ENCODE measurements at places on chromosomes 6 and 20. TPM values are rescaled to one million over a fixed set of nuclear protein-coding genes. Genes with fewer than 3 reads are reported as not detected.

- DNase-seq: peak; percentile 85
These were observed 40.9 kb upstream of the CDH22 start for GRCh38 chr20:46349035-46349741.

GRCh38 chr6:144149894-144150709 is at the start of gene STX11:
TSS of gene STX11 (plus strand) at chr6:144150517. CDS start at chr6:144186628, 36,111 bp downstream.
- DNase-seq: peak; percentile 95

The LRRC73 gene
- 0.14 TPM for total RNA-seq

The SLA2 gene
- total RNA-seq: 59.6 TPM

The ZC3H12D gene
- total RNA-seq: 79.6 TPM

DNA sequence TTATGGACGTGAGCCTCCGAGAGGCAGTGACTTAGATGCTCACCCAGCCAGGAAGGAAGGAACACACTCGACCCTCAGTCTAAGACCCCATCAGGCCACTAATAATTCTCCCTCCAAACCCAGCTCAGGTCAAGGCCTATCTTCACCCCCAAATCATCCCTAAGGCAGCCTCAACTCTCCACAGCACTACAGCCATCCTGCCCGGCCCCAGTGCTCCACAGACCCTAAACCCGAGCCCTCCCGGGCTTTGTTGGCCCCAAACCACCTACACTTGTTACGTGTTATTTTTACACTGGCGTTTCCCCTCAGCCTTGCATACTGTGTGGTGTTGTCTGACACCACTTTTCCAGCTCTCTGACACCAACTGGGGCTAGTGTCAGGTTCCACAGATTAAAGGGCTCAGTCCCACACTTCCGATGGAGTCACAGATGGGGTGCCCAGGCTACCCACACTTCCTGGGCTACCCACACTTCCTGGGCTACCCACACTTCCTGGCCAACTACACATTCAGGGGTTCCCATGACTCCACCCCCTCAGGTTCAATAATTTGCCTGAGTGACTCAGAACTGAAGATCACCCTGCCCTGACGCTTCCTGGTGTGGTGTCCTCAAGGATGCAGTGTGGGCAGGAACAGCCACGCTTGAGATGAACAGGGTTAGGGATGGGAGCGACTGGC is 25.3 kb downstream of the RBCK1 start:
- DNase-seq: peak; percentile 87

DNA sequence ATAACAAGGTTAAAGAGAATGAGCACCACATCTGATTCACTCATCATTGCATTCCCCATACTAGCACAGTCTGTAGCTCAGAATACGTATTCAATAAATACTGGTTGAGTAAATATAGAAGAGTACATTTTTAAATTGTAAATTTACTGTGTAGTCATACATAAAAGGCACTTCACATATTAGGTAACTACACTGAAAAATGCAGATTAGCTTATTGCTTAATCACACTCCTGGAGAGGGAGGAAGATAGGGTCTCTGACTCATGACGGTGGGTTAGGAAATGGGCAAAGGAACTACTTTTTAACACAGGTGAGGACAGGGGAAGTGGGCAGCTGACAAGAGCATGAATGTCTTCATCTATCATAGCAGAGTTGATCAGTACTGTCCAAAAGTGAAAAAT is 133.2 kb downstream of the TBC1D32 start:
- no peak for DNase-seq

The PRSS16 gene
- not detected for total RNA-seq

DNA sequence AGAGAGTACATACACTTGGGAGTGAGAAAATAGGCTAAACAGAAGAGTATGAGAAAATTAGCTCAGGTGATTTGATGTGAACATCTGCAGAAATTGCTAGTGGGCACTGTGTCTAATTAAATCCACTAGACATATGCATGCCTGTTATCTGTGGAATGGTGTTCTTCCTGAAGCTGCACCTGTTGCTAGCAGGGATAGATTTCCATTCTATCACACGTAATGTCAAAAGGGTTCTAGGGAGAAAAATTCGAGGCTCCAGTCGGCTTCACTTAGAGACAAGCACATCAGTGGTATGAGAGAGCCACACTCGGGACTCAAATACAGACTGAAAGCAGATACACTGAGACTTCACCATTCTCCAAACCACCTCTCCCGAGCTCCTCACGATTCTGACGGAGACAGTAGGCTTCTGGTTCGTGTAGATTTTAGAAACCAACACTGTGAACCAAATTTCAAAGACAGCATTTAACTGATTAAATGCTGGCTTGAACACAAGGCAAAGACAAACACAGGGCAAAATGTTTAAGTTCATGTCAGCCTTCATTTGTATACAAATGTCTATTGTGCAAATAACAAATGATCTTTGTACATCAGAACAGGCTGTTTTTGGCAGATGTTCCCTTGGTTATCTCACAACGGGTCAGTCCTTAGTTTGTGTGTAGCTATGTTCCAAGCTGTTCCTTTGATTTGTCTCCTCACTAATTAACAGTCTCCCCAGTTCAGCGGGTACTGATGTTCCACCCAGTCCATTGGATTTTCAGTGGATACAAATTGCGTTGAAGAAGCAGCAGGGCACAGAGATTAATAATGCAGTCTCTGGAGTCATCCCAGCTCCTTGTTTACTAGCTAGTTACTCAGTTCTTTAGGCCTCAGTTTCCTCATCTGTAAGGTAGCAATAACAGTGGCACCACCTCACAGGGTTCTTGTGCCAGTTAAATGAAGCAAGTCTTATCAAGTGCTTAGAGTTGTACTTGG is 131.0 kb upstream of the IFNGR1 start:
- no peak for DNase-seq

DNA sequence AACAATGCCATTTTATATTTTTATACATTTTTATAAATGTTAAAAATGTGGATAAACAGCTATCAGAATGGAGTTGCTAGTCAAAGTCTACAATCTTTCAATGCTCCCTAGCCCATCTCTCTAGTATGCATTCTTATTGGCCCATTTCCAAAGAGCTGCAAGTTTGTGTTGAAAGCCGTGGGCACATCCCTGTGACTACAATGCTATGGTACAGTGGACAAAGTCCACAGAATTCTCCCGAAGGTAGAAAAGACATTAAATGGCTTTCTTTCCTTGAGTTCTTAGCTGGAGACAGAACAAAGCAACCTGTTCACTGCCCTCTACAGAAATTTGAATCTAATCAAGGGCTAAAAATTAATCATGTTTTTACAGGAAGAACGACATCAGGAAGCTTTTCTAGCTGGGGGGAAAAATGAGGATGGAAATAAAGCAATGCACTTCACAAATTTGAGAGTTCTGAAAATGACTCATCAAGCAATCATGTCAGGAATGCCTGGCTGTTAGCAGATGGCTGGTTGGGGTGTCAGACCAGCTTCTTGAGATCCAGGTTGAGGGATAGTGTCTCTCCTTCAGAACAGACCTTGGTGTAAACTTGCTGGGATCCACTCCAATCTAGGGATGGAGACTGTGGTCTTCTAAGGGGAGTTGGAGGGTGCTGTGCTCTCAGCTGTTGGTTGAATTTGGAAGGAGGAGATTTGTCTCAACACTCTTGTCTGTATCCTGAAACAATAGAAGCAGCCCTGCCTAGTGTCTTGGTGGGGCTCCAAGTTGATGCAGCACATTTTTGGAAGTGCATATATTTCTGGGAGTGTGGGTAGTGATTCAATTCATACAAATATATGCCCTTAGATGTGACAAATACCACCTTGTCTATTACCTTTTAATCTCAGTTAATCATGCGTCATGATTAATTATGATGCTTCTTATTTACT is 143.4 kb upstream of the PHACTR1 start:
- no peak for DNase-seq

DNA sequence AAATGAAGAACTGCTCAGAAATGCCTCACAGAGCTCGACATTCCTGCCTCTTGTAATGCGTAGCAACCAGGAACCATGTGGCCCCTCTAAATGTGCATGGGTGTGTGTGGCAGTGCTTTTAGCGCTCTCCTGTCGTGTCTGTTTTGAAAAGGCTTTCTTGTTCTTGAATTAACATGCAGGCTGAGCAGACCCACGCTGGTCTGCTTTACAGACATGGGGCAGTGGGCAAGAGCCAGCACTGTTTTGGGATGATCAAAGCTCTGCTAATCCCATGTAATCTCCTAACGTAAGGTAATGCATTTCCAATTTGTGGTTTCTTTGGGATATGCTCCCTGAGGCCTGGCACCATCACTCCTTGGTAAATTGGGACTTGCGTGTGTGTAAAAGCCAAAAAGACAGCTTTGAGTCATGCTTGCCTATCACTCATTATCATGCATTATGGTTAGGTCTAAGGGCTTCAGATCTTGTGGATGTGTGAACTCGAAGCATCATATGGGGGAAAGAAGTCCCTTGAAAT is 11.8 kb downstream of the RIPOR2 start:
- DNase-seq: no peak

The ADGRG6 gene
- not detected for total RNA-seq

The OR2B2 gene
- not detected for total RNA-seq

DNA sequence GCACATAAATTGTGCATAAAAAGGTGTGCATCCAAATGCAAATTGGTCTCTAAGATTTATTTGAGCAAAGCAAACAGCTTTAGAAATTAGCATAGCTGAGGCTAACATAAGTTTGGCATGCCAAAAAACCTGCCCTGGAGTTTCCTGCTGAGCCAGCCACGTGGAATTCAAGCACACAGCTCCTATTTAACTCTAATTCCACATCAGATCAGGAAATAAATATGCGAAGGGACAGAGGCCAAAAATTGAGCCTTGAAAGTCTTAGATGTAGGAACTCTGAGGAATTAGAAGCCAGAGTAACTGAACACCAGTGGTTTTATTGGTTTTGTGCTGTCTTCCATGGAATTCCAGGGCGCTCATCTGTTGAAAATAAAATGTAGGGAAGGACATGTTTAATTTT is 19.6 kb downstream of the SOBP start:
- DNase-seq: no peak

GRCh38 chr6:122400462-122401089 is 1.1 kb downstream of the HSF2 start:
- no peak for DNase-seq

DNA sequence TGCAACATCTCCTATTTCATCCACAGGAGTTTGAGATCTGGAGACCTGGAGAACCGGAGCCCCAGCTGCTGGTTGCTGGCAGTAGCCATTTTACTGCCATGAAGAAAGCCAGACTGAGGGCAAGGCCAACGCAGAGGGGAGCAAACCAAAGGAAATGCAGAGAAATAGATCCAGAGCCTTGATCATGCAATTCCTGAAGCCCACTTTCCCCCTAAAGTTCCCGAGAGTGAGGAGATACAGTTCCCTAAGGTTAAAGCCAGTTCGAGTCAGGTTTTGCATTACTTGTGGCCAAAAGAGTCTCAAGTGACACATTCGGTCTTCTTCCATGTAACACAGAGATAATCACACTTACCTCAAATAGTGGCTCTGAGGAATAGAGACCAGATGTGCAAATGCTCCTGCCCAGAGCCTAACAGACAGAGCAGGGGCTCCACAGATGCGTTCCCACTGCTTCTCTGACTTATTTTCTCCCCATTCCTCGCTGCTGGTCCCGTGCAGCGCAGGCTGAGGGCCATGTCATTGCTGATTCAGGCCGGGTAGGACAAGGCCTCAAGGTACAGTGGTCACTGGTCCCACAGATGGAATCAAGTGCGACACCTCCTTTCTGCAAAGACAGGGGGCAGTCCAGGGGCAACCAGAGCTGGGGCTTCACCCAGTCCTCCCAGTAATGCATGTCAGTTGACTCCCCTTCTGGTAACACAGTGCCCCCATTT is 35.1 kb upstream of the NFATC2 start:
- no peak for DNase-seq

DNA sequence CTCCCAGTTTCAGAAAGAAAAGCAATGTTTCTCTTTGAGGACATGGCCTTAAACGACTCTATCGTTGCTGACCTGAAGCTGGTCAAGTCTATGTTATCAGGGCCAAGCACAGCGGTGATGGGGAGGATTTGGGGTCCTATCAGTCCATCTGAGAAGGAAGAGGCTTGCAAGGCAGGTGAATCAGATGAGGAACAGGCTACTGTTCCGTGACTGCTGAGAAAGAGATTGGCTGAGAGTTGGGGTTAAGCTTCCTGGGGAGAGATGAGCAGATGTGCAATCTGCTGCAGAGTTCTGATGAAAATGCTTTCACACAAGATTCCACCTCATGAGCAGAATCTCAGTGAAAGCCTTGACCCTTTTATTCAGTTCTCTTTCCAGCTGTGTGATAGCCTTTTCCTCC is 168.3 kb upstream of the STMND1 start:
- no peak for DNase-seq

GRCh38 chr6:166877906-166878305 is 78.4 kb downstream of the RNASET2 start:
- peak; percentile 8 for DNase-seq

The BFSP1 gene
- 0.43 TPM for total RNA-seq

The MLIP gene
- total RNA-seq: not detected

DNA sequence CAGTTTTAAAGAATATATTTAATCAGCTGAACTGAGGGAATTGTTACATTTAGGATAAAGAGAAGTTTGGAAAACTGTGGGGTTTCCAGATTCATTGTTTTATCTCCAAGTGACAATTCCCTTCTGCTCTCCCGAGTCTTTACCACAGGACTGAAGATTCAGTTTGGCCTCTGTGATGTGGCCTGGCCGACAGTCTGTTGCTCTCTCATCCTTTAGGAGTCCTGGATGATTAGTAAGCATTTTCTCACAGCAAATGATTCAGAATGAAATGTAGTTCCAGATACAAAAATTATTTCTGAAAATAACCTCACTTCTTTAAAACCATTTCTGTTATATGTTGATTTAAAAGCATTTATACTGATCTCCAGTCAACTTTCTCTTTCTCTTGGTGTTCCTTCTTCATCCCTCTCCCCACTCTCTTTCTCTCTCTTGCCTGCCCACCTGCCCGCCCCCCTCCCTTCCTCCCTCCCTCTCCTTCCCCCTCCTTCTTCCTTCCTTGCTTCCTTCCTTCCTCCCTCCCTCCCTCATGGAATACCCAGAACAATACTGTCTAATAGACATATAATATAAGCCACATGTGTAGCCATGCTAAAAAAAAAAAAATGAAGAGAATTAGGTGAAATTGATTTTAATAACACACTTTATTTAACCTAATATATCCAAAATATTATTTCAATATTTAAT is 254.9 kb downstream of the PRL start:
- DNase-seq: no peak

DNA sequence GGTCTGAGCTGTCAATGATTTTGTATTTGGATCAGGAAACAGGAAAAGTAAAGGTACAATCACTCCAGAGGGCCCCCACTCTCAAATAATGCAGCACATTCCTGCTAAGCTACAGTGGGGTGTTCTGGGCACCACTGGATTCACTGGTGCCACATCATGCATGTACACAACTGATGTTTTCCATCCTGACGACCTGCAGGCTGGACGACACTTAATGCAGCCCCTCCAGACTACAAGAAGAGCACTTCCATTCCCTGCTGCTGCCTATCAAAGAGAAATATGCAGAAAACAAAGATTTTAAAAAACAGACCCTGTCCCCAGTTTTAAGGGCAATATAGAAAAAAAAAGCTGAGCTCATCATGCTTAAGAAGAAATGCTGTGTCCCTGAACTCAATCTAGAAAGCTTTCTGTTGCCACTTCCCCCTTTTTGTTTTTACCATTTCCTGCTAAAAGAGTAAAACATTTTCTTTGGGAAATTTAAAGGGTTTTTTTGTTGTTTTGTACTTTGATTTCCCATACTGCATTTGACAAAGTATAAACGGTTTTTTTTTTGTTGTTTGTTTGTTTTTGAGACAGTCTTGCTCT is 35.5 kb downstream of the ABHD12 start:
- no peak for DNase-seq
